Coronary artery (tissue), 2 donors: ENCODE measurements at places on chromosomes 3 and 15.

DNA sequence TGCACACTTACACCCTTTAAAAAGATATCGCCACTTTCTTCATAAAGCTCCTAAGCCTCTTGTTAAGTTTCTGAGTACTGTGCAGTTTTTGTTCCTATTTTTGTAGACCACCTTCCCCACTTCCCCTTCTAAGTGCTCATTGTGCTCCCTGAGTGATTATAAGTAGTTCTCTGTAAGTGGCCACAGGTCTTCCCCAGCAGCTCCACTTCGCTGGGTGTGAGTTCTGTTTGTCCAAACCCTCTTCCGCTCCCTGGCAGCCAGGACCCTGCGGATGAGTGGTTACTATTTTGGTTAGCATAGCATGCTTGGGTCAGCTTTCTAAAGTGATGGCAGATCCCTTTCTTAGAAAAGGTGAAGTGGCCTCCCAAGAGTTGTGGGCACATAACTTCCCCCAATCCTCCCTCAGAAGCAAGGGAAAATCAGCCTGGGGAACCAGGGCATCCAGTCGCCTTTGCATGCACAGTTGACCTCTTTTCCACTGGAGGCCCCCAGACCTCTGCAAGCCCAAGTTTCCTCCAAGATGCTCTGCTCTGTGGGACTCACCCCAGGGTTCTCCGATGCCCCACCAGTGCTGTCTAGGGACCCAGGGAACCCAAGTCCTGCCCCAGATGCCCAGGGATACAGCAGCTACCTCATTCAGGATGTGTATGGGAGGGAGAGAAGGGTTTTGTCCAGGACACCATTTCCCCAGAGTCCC is 69.6 kb downstream of the ATP10A start:
- peak; percentile 70 for DNase-seq

- no peak for DNase-seq
Observed at GRCh38 chr3:178768072-178768864, 232.0 kb downstream of the KCNMB2 start.

GRCh38 chr3:156256945-156257344 is 136.6 kb downstream of the KCNAB1 start:
- no peak for DNase-seq

DNA sequence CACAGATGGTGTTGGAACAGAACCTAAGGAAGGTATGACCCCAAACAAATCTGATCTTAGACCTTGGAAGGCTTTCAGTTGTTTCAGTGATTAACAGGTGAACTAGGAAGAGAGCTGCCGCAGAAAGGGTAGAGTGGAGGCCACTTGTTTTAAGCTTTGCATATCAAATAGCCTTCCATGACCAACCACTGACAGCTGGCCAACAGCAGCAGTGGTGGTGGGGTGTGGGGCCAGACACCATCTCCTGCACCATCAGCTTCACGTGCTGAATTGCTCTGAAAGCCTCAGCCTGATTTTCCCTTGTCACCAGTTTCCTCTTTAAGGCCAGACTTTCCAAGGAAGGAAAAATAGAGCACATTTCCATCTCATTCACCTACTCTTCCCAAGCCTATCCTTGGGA is 16.6 kb upstream of the OSBPL11 start:
- DNase-seq, result no peak

- DNase-seq, result no peak
Observed at GRCh38 chr3:74515451-74515850, 99.0 kb downstream of the CNTN3 start.

DNA sequence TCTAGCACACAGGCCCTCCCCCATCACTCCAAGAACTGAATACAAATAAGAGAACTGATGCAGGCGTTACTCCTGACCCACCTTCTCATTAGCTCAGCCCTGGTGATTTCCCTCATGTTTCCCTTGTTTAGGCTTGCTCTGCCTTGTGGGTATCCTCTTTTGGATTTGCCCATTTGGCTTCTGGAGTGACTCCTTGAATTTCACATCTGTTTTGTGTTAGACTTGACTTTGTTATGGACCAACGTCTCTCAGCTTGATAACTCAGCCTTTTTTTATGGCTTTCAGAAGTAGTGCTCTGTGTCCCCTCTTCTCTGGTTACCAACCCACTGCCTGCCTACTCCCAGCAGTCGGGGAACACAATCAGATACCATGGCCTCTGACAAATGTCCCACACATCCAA is 11.3 kb upstream of the TMOD3 start:
- no peak for DNase-seq

DNA sequence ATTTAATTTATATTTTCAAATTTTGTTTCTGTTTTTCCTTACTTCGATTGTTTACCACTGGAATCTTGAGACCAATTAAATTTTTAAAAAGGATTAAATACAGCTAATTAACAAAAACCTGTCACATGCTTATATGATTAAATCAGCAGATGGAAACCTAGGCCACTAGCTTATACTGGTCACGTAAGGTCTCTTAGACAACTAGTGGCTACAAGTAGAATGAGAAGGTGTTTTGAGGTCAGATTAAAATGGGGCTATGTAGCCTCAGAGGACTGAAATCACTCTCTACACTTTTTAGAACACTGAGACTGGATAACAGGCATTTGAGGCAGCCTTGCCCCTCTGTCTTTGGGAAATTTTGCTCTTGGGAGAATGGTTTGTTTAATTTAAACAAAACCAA is 246.5 kb upstream of the ONECUT1 start:
- no peak for DNase-seq

DNA sequence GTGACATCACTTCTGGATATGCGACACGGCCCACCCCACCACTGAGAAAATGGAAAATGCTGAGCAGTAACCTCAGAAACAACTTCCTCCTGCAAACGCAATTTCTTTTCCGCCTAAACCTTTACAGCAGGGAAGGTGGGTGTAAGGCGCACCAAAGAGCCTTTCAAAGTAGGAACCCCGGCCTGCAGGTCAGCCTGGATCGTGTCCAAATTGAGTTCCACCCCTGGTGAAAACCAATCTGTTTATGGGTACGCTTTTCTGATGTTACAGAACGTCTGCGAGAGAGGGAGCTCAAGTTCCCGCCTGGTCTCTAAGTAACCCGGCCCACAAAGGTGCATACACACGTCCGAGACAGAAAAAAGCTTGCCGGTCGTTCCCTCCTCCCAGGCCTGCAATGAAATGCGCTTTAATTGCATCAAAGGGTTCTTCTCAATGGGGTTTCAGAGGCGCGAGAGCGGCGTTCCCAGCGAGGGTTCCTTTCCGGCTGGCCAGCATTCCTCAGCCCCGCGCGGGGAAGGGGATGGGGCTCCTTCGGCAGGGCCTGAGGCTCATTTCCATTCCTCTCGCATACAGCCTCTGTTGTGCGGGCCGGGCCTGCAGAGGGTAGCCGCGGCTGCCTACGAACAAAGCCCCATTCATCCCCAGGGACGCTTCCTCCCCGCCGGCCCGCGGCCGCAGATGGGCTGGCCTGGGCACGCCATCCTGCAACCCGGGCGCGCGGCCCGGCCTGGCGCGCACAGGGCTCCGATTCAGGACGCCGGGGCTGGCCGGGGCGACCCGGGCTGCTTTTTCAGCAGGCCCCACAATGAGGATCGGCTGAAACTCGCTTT is 138.1 kb downstream of the TMCO5A start:
- DNase-seq, result peak; percentile 79

- peak; percentile 35 for DNase-seq
Observed at GRCh38 chr15:100714749-100715342, 112.5 kb downstream of the ASB7 start.

GRCh38 chr3:65946438-65946837 is 92.3 kb downstream of the MAGI1 start:
- DNase-seq, result no peak

DNA sequence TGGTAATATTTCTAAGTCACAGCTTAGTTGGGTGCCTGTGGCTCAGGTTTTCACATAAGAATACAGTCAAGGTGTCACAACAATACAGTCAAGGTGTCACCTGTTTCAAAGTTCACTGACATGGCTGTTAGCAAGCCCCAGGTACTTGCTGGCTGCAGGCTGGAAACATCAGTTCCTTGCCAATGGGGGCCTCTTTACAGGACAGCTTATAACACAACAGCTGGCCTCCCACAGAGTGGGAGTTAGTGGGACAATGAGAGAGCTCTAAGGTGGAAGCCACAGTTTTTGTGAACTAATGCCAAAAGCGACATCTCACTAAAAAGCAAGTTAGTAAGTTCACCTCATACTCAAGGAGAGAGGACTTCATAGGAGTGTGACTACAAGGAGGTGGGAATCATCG is 45.4 kb downstream of the GPR156 start:
- no peak for DNase-seq

- DNase-seq, result no peak
Observed at GRCh38 chr3:173467501-173467900, 70.0 kb downstream of the NLGN1 start.

DNA sequence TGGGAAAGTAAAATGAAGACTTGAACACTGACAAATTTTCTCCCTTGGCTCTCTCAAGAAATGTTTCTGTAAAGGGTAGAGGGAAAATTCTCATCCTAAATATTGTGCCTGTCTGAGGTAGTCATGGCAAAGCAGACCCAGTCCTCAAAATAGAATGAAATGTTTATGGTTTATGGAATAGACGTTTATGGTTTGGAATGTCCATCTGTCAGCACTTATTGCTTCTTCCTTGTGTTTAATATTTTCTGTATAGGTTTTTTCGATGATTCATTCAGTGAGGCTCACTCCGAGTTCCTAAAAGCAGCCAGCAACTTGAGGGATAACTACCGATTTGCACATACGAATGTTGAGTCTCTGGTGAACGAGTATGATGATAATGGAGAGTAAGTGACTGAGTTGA is 13.9 kb downstream of the ELL3 start:
- no peak for DNase-seq

DNA sequence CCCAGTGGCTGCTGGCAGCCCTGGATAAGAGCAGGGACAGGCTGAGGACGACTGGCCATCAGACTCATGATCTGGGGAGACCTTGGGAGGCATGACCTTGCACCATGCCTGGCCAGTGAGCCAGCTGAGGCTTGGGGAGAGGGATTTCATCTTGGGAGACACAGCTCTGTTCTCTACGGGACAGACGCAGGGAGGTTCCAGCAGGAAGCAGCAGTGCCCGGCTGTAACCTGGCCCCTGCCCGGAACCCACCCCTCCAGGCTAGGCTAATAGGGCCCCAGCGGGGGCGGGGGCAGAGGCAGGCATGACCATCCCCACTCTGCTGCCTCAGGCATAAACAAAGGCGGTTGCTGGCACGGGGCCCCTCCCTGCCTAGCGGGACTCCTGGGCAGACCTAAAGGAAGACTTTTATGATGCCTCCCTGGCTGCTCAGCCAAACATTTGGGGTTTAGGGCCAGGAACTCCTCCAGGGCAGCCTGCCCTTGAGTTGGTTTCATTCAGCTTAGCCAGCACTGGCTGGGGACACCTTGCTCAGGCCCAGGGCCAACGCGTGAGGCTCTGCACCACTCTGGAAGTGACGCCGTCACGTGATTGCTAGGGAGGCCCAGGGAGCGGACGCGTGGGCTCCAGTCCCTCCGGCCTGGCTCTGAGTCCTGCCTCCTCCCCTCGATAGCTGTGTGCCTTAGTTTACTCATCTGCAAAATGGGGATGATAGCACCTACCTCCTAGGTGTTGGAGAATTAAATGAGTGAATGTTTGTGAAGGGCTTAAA is 27.6 kb downstream of the HDAC11 start:
- DNase-seq, result no peak

- no peak for DNase-seq
Observed at GRCh38 chr3:48268936-48269561, 28.1 kb downstream of the ZNF589 start.

GRCh38 chr3:52367891-52368880 is 52.1 kb downstream of the DNAH1 start:
- no peak for DNase-seq

DNA sequence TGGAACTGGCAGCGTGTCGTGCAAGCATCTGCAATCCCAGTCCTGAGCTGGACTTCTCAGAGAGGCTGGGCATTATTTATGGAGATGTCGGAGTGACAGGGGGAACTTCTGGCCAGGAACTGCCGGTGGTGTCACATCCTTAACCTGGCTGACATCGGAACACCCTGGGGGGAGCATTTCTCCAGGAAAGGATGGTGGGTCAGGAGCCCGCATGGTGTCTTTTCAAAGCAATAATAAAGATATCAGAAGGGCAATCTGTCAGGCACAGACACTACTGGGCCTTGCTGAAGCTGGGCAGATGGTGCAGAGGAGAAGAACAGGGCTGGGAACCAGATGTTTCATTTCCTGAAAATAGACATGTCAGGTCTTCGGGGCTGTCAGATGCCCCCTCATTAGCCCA is 133.5 kb downstream of the WNT7A start:
- DNase-seq, result no peak

GRCh38 chr3:176974279-176974678 is 223.0 kb downstream of the TBL1XR1 start:
- DNase-seq, result no peak

GRCh38 chr15:83854950-83855707 is 201.2 kb downstream of the ADAMTSL3 start:
- no peak for DNase-seq

- no peak for DNase-seq
Observed at GRCh38 chr3:171838218-171838720, 4.9 kb upstream of the TMEM212 start.
